Osteoblast (primary cell): ENCODE measurements at places on chromosomes 12 and 14.

- DNase-seq: no peak
These were observed 95.2 kb downstream of the KCNA5 start for GRCh38 chr12:5138845-5139244.

DNA sequence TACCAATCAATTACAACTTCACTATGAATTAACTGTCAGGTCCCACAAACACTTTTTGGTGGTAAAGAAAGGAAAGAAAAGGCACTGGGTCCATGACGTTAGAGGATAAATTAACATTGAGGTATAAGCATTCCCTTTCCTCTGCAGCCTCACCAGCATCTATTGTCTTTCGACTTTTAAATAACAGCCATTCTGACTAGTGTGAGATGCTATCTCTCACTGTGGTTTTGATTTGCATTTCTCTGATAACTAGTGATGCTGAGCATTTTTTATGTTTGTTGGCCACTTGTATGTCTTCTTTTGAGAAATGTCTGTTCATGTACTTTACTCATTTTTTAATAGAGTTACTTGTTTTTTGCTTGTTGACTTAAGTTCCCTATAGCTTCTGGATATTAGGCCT lies 9.4 kb downstream of the ANKS1B start:
- DNase-seq: no peak

GRCh38 chr14:96683562-96684289 lies 113.5 kb upstream of the VRK1 start:
- DNase-seq: no peak

- DNase-seq: no peak
These were observed 115.4 kb upstream of the FOXG1 start for GRCh38 chr14:28651148-28651547.

DNA sequence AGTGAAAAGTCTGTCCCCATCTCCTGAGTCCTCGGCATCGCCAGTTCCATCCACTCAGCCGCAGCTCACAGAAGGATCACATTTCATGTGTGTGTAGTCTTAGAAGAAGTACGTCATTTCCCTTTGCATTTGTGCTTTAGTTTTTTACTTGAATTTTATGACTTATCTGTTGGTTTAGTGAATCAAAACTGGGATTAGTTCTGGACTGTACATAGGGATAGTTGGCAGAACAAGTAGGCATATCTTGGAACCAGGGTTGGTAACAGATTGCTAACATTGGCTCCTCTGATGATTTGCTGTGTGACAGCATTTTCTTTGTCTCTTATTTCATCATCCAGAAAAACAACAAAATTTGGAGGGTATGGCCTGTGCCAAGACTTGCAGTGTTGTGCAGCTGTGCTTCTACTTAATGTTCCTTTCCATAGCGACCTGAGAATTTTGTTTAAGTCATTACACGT lies 69.6 kb upstream of the AEBP2 start:
- DNase-seq: peak; percentile 83

DNA sequence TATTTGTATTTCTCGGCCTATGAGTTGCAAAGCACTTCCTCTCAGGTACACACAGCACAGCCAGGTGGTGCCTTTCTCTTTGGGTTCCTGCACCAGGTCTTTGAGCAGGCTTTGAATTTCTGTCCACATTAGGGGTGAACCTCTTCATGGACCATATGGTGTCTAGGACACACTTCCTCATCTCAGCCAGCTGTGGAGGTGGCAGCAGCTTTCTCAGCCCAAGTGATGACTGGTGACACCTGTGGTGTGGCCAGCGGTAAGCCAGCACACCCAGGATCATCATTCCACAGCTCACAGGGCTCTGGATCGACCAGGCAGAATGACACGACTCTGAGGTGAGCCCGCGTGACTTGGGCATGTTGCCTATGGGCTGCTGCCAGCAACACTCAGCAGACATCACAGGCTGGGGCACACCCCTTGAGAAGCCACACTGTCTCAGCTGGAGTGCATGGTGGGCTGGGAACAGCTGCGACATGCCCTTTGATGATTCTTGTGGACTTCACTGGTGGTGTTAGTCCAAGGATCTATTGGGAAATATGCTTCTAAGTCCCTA lies 36.8 kb downstream of the SLC5A8 start:
- DNase-seq: no peak

DNA sequence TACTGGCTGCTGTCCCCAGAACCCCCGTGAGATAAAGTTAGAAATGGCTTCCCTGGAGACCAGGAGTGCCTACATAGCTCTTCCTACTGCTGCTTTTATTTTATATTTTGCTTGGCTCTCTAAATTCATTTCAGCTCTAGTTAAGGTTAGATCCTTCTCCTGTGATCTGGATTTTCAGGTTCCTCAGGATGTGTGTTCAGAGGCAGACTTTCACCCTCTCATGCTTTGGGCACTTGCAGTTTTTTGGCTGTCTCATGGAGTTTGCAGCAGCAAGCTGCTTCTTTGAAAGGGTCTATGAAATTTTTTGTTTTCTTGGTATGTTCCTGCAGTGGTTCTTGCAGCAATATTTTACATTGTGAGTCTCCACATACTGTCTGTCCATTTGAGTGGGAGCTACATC lies 93.3 kb downstream of the ATP23 start:
- DNase-seq: no peak

DNA sequence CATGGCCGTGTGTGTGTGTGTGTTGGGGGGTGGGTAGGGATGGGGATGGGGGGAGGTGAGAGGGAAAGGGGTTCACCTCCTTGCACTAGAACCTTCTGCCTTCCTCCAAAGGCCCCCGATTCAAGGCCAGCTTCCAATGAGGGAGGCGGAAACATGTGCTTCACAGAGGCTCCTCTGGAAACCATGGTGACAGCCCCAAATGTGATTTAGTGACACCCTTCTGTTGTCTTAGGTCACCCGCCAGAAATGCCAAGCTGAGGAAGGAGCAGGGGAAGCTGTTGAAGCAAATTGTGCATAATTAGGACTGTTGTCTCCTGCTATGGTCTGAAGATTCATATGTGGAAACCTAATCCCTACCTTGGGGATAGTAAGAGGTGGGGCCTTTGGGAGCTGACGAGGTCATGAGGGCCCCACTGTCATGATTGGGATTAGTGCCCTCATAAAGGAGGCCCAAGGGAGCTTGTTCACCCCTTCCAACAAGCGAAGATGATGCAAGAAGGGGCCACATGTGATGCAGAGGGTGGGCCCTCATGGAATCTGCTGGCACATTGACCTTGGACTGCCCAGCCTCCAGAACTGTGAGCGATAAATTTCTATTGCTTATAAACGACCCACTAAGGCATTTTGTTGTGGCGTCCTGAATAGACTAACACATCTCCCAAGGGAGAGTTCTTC lies 95.2 kb downstream of the AACS start:
- DNase-seq: no peak

DNA sequence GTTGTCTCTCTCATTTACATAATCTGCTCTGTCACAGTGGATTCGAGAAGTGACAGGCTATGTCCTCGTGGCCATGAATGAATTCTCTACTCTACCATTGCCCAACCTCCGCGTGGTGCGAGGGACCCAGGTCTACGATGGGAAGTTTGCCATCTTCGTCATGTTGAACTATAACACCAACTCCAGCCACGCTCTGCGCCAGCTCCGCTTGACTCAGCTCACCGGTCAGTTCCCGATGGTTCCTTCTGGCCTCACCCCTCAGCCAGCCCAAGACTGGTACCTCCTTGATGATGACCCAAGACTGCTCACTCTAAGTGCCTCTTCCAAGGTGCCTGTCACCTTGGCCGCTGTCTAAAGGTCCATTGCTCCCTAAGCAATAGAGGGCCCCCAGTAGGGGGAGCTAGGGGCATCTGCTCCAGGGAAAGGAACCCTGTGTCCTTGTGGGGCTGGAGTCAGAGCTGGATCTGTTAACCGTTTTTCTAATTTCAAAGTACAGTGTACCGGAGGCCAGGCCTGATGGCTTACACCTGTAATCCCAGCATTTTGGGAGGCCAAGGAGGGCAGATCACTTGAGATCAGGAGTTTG lies 5.1 kb downstream of the ERBB3 start:
- DNase-seq: peak; percentile 50

- DNase-seq: no peak
These were observed 33.1 kb downstream of the RPS29 start for GRCh38 chr14:49553106-49553505.

- no peak for DNase-seq
These were observed 37.2 kb downstream of the NINJ2 start for GRCh38 chr12:625998-626397.

GRCh38 chr14:30708157-30708556 lies 86.0 kb downstream of the SCFD1 start:
- no peak for DNase-seq

- peak; percentile 88 for DNase-seq
These were observed 129.3 kb upstream of the HIF1A start for GRCh38 chr14:61565836-61566536.

- DNase-seq: no peak
These were observed 183.9 kb upstream of the PWP1 start for GRCh38 chr12:107501681-107502080.

DNA sequence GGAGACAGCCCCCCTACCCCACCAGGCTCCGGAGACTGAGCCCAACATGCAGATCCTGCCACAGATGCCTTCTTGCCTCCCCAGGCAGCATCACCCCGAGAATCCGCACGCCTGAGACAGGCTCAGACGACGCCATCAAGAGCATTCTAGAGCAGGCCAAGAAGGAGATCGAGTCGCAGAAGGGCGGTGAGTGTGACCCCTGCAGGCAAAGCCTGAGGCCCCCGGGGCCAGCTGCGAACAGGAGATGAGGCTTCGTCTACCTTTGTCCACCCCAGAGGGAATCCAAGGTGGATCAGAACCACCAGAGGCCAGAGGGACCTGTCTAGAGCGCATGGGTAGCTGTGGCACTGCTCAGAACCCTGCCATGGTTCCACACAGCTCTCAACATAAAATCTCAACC lies 56.9 kb downstream of the PHETA1 start:
- DNase-seq: peak; percentile 81

GRCh38 chr14:103110681-103111231 lies 12.5 kb upstream of the TNFAIP2 start:
- DNase-seq: no peak

DNA sequence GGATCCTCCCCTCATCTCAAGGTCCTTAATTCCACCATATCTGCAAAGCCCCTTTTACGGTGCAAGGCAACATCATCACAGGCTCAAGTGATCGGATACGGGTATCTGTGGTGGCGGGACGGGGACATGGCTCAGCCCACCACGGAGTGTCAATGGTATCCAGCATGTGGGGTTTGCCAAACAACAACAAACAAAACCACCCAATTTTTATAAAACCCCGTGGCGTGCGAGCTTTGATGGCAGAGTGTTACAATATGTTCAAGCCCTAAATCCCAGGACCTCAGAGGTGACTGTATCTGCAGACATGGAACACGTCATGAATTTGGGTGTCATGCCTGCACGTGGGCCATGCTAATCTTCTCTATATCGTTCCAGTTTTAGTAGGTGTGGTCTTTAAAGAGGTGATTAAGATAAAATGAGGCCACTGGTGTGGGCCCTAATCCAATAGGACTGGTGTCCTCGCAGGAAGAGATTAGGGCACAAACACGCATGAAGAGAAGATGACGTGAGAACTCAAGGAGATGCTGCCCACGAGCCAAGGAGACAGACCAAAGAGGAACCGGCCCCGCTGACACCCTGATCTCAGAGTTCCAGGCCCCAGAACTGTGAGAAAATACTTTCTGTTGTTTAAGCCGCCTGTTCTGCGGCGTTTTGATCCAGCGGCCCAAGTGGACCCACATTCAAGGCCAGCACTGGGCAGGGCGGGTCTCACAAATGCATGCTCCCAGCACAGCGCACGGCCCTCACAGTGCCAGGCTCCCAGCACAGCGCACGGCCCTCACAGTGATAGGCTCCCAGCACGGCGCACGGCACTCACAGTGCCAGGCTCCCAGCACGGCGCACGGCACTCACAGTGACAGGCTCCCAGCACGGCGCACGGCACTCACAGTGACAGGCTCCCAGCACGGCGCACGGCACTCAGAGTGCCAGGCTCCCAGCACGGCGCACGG lies 6.7 kb upstream of the GOLGA3 start:
- DNase-seq: peak; percentile 72

DNA sequence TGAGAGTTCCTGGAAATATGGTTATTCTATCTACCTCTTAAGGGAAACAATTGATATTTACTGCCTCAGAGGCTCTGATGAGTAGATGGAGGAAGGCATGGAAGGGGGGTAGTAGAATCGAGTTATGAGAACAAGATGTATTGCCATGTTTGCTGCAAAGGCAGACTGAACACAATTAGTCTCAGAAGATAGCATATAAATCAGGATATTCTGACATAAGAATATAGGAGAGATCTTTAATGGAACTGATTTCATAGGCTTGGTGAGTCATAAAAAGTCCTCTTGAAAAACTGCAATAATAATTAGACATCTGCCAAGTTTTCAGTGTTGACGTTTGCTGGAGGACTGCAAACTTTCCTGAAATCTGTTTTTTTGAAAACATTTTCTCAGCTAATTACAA lies 636.1 kb downstream of the TMTC2 start:
- no peak for DNase-seq

- DNase-seq: no peak
These were observed 5.0 kb downstream of the LPAR5 start for GRCh38 chr12:6630736-6631135.

DNA sequence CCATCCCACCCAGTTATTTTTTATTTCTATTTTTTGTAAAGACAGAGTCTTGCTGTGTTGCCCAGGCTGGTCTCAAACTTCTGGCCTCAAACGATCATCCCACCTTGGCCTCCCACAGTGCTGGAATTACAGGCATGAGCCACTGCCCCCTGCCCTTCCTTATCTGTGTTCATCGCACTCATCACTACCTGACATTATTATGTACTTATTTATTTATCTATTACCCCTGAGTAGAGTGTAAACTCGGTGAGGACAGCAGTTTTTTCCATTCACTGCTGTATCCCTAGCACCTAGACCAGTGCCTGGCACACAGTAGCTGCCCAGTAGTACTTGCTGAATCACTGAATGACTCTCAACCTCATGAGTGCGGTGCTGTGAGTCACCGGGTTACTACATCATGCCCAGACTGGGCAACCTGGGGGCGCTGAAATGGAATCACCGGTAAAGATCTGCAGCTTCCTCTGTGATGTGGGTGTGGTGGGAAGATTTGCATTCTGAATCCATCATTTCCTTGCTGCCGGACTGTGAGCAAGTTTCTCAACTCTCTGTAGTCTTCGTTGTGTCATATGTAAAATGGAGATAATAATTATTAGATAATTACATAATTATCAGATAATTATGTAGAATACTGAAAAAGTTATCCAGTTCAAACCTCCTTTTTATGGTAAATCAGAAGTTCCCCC lies 81.9 kb upstream of the USP44 start:
- peak; percentile 93 for DNase-seq

- no peak for DNase-seq
These were observed 1.9 kb downstream of the CCDC38 start for GRCh38 chr12:95940514-95940913.

- no peak for DNase-seq
These were observed 145.2 kb upstream of the WSCD2 start for GRCh38 chr12:107983756-107984472.

GRCh38 chr14:74584951-74585350 lies 27.1 kb downstream of the LTBP2 start:
- DNase-seq: no peak

GRCh38 chr14:98937021-98937420 lies 335.0 kb downstream of the BCL11B start:
- no peak for DNase-seq

GRCh38 chr12:66829660-66830325 lies 150.9 kb upstream of the GRIP1 start:
- no peak for DNase-seq
